ENCODE measurements at places on chromosomes 2 and 18.

DNA sequence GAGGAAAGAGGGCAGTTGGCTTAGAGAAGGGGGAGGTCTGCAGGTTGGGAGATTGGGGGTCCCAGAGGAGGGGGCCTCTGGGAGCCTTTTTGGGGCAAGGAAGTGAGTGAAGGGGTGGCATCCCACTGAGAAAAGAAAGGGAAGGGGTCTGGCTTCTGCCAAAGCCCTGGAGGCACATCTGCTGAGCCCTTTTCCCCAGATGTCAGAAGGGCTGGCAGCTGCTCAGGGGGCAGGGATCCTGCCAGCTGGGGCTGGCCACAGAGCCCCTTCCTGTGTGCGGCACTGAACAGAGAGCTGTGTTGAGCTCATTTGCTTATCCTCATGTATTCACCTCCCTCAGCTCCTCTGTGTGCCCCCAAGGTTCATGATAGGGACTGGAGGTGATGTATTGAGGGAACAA, 54.5 kb downstream of the APOB start:
- no peak for DNase-seq

- DNase-seq: no peak
Measured at GRCh38 chr18:22489704-22490103, 72.0 kb upstream of the CTAGE1 start.

DNA sequence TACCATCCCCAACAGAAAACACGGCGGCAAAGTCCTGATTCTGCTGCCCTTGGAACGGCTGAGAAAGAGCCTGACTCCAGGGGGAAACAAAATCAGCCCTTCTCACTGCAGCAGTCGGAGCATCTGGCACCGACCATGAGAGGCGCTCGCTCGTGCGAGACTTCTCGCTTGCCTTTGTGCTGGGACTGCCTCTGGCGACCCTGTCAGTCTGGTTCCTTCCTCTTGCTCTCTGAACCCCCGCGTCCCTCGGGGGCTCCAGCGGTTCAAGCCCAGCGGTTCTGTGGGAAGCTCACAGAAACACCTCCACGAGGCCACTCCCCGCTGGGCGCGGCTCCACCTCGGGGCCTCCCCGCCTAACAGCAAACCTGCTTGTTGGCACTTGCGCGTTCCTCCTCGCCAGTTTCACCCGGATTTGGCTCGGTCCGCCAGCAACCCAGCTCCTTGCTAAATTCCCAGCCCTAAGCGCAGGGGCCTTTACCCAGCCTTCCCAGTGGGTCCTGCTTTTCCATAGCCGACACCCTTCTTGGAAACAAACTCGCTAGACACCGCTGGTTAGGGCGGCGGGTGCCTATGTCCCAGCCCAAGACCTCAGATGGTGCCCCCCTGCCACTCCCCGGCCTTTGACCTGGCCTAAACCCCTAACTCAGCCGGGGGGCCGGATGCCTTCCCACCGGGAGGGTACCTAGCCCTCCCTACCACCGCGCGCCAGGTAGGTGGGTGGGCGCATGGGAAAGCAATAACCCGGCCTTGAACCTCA, 2.2 kb downstream of the RND3 start:
- DNase-seq: no peak

DNA sequence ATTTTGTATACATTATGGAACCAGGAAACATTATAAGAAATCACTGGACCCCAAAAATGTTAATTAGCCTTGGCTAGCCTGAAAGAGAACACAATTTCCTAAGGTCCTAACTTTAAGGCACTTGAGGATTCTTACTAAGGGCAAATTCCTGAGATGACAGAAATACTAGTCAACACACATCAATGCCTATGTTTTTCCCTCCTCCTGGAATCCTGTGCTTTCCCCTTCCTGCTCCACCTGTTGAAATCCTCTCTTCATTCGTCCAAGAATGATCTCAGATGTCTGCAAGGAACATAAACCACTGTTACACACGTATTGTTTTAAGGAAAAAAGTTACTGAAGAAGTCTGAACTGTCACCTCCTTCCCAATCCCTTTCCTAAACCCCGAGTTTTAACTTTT, 21.2 kb upstream of the DARS1 start:
- DNase-seq: no peak

DNA sequence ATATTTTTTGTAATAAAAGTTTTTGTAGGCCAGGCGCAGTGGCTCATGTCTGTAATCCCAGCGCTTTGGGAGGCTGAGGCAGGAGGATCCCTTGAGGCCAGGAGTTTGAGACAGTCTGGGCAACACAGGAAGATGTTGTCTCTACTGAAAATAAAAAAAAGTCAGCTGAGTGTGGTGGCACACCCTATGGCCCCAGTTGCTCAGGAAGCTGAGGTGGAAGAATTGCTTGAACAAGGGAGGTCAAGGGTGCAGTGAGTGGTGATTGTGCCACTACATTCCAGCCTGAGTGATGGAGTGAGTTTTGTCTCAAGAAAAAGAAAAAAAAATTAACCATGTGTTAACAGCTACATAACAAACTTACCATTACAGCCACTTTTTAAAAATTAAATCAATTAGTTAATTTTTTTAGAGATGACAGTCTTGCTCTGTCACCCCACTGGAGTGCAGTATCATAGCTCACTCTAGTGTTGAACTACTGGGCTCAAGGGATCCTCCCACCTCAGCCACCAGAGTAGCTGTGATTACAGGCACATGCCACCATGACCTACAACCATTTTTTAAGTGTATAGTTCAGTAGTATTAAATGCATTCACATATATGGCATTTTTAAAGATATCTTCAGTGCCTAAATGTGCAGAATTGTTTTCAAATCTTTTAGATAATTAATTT, 67.2 kb upstream of the ACYP2 start:
- DNase-seq: no peak

DNA sequence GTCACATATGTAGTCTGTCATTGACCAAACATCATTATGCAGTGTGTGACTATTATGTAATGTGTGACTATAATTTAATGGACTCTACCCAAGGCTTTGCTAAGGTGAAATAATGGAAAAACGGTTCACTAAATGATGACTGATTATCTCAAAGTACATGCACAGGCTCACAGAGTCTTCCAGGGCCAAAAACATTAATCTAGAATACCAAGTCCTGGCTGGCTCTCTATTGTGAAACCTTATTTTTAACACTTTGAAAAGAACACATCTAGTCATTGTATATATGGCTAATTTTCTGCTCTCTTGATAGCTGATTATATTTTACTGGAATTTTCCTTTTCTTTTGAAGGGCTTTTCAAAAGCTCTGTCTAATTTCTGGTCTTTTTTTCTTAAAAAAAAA, 102.9 kb upstream of the THUMPD2 start:
- DNase-seq: no peak

DNA sequence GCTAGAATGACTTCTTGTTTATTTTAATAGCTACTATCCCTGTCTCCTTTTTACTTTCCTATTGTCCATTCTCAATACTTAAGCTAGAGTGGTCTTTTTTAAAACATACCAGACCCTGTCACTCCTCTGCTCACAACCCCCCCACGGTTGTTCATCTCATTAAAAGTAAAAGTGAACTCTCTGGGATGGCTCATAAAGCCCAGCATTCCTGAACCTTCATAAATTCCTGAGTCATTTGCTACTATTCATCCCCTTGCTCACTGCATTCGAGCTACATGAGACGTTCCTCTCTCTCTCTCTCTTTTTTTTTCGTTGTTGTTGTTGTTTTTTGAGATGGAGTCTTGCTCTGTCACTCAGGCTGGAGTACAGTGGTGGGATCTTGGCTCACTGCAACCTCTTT, 148.7 kb upstream of the DSEL start:
- no peak for DNase-seq

- no peak for DNase-seq
Measured at GRCh38 chr18:23968638-23969604, 45.6 kb upstream of the TTC39C start.

DNA sequence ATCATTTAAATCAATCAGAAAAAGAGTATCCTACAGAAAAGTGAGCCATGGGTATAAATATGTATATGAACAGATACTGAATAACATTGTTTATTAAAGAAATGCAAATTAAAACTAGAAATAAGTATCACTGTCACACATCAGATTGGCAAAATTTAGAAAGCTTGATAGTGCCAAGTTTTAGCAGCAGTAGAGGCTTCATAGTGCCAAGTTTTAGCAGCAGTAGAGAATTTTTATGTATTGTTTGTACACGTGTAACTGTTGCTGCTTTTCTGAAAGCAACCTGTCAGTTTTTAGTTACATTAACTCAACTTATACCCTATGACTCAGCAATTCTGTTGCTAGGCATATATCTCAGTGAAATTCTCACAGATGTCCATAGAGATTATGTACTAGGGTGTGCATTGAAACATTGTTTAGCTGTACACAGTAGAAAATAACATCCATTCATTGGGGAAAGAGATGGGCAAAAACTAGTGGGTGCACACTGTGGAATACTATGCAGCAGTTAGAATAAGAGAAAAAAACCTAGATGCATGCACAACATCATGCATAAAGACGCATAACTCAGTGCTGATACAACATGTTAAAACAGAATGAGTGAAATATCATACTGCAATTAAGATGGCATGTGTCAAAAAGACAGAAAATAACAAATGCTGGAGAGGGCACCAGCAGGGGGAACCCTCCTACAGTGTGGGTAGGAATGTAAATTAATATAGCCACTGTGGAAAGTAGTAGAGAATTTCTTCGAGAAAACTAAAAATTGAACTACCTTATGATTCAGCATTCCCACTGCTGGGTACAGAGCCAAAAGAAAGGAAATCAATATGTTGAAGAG, 294.5 kb upstream of the NT5C1B start:
- DNase-seq: no peak
